ENCODE measurements at places on chromosomes 7 and 10.
A peak's percentile ranks its signal among the peaks of the same experiment; 100 is the strongest.

GRCh38 chr7:129479831-129480230 lies 22.5 kb upstream of the SMKR1 start:
- DNase-seq, result no peak

DNA sequence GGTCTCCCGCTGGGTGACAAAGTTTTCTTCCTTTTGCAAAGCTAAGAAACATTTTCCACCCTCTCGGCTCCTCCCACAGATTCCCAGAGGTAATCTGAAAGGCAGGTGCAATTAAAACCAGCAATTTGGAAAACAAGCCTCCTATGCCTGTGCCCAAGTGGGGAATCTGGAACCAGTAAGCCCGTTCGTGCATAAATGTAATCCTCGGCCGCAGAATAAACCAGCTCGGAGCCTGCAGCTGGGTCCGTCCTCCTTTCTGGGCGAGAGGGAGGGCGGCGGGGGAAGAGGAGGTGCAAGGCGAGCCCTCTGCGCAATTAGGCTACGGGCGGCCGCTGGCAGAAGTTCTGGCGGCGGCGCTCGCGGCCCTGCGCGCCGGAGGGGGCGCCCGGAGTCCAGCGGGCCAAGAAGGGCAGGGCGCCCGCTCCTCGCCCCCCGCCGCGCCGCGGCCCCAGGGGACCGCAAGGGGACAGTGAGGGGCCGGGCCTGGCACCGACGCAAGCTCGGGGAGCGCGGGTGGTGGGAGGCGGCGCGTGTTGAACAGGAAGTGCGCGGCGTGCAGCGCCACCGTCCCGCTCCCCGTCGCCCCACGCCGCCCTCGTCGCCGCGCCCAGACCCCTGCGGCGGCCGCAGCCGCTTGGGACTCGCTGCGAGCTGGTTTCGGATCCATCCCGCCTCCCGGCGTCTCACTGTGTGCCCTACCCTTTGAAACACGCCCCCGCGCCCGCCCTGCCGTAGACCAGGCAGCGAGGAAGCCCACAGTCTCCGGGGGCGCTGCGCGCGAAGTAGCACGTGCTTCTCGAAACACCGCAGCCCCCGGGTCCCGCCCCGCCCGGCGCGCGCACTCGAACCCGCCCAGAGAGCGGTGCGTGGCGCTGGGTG lies at the start of gene PRKAG2:
PRKAG2 (minus strand) TSS at position 217 of the 879 bp plus-strand sequence. CDS start 495 bp downstream, outside the sequence.
- DNase-seq, result peak; percentile 44

DNA sequence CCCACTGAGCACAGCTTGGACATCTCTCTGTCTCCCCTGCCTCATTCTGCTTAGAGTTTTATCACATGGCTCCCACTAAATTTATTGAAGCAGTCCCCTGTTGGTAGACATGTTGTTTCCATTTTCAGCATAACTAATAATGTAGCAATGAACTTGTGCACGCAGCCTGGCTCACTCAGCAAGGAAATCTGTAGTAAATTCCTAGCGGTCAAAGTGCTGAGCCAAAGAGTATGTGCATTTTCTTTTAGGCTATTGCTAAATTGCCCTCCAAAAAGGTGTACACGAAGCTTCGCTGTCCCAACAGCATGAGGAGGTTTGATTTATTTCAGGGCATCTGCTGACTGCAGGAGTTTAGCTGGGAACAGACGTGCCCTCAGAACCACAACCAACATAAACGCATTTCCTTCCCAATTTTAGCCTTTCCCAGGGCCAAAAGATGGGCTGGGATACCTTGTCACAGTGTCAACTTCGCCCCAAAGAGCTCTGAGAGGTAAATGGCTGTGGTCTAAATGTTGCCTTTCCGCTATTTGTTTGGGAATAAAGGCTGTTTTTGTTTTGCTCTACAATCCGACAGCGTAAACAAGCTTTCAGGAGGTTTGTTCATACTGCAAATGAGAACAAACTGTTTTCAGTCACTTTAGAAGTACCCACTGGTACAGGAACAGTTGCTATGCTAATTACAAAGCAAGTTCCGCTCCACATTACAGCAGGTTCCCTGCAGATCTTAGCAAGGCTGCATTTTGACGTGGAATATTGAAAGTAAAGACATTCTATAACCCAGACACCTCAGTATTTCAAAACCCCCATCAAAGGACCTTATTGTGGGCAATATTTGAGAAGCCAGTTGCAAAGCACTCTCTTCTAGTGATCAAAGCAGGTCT lies 16.8 kb downstream of the VSIR start:
- DNase-seq, result no peak

- DNase-seq, result no peak
Measured at GRCh38 chr7:133827707-133828623, 299.2 kb upstream of the LRGUK start.

DNA sequence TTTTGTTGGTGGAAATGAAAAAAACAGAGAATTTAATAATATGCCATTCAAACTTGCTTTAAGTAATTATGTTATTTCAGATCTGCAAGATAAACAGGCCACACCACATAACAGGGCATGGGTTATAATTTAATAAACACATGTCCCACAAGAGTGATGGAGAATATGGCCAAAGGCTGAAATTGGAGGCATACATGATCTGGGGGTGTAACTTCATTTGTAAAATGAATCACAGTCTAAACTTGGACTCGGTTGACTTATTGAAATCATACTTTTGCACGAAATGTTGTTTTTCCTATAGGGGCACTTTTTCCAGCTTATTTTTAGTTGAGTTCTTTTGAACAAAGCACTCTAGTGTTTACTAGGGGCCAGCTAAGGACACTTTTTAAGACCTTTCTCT lies 151.6 kb downstream of the TMEM26 start:
- DNase-seq, result no peak

DNA sequence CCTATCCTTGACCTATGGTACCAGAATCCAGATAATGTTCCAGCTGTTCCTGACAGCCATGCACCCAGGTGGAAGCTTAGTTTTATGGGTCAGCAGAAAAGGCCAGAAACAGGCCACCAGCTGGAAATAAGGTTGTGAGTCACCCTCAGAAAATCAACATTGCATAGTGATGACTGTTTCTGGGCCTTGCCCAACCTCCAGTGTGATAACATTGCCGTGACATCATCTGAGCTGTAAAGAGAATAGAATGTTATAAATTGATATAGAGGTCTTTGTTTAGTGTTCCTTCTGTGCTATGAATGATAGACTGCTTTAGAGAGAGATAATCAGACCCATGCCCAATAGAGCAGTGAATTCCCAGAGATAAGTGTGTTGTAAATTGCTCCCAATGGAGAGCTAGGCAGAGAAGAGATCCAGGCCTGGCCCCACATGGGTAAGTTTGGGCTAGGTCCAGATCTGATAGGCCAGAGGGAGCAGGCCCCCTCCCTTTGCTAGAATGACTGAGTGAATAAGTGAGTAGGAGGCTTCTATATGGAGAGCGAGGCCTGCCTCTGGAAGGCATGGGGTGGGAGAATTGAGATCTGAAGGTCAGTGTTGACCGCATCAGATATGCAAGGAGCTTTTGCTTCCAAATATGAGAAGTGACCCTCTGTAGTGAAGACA lies 14.2 kb upstream of the HPS1 start:
- no peak for DNase-seq

DNA sequence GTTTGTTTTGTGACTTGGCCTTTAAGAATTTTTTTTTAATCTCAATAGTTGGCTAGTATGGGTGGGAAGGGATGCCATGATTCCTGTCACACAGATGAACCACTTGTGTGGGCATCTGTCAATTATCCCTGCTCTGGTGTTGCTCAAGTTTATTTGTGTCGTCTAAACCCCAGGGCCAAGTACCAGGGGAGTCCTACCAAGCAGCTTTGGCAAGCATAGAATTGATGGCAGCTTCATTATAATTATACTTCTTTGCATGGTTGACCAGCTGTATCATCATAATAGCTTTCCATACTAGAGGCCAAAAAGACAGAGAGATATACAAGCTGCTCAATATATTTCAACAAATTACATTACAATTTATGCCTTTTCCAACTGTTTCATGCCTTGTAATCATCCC lies 30.4 kb downstream of the SUGCT start:
- DNase-seq, result no peak

GRCh38 chr10:34139559-34139958 lies 675.5 kb downstream of the PARD3 start:
- DNase-seq, result no peak

GRCh38 chr7:128902761-128903585 lies 7.5 kb downstream of the KCP start:
- no peak for DNase-seq

All from activated CD8-positive, alpha-beta memory T cell treated with anti-CD3 and anti-CD28 coated beads for 1 hour (primary cell).